ENCODE measurements at places on chromosomes 11 and 22. TPM values are rescaled to one million over a fixed set of nuclear protein-coding genes. Genes with fewer than 3 reads are reported as not detected.

INSC gene
- 0.57 TPM for total RNA-seq

SYCE3 gene
- total RNA-seq, result not detected

- no peaks in the 10 kb centered on the region for H3K36me3 ChIP-seq
- no peaks in the 10 kb centered on the region for H3K4me1 ChIP-seq
- H3K4me3 ChIP-seq, result no peak overlapping the region
- no peak for DNase-seq
- no peak overlapping the region for H3K27ac ChIP-seq
Measured at GRCh38 chr22:25383278-25383820, 163.9 kb downstream of the CRYBB2 start.

DNA sequence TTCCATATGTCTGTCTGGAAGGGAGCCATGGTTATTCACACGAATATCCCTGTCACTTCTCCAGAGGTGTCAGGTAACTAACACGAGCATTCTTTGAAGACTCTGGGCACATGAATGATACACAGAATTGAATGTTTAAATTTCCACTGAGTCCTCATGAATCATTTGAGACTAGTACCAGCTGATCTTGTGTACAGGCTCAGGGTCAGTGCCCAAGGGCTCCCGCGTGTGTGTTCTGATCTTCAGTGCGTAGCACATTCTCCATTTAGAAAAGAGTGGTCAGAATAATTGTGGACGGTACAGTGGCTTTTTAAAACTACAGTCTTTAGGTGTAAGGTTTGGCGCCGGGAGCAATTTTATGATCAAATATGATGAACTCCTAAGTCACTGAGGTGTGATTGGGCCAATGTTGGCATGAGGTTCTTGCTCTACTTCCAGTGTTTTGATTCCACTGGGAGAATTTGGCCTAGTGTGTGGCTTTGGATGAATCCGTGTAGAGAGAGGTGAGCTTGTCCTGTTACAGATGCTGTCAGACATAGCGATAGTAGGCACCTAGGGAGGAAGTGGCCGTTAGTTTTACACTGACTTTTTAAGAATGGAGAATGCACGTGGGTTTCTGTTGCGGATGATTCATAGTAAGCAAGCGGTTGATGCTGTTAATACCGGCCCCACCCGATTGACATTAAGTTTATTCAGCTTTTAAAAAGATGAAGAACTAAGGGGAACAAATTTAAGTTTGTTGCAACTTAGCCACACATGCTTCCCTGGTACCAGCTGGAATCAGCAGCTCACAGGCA is 22.2 kb downstream of the NUP50 start:
- no peaks in the 10 kb centered on the region for H3K4me1 ChIP-seq
- H3K27ac ChIP-seq, result no peak overlapping the region
- H3K4me3 ChIP-seq, result no peak overlapping the region
- DNase-seq, result no peak

All from pancreas (tissue), 10 donors.